Left renal pelvis (tissue), 4 donors: ENCODE measurements at places on chromosomes 2 and 18. TPM values are rescaled to one million over a fixed set of nuclear protein-coding genes. Genes with fewer than 3 reads are reported as not detected.

GRCh38 chr18:27983780-27984179 lies 193.2 kb downstream of the CDH2 start:
- DNase-seq: no peak

DNA sequence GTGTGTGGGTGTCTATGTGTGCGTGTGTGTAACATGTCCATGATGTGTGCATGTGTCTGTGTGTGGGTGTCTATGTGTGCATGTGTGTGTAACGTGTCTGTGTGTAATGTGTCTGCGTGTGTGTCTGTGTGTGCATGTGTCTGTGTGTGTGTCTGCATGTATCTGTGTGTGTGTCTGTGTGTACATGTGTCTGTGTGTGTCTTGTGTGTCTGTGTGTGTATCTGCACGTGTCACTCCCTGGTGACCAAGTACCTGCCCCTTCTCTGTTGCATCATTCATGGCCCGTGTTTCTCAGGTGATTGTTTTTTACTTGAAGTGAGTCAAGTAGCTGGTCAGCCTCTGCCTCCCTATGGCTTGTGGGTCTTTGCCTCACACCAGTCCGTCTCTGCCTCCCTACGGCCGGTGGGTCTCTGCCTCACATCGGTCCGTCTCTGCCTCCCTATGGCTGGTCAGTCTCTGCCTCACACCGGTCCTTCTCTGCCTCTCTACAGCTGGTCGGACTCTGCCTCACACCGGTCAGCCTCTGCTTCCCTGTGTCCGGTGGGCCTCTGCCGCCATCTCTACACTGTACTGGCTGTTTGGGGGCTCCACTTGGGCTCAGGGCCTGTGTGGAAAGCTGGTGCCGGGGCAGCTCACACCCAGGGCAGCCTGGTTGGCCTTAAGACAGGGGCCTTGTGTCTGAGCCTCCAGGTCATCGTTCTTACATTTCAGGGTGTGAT lies 31.6 kb downstream of the KCNG2 start:
- no peak for DNase-seq

EGR4 gene
- 0.15 TPM for polyA plus RNA-seq

DNA sequence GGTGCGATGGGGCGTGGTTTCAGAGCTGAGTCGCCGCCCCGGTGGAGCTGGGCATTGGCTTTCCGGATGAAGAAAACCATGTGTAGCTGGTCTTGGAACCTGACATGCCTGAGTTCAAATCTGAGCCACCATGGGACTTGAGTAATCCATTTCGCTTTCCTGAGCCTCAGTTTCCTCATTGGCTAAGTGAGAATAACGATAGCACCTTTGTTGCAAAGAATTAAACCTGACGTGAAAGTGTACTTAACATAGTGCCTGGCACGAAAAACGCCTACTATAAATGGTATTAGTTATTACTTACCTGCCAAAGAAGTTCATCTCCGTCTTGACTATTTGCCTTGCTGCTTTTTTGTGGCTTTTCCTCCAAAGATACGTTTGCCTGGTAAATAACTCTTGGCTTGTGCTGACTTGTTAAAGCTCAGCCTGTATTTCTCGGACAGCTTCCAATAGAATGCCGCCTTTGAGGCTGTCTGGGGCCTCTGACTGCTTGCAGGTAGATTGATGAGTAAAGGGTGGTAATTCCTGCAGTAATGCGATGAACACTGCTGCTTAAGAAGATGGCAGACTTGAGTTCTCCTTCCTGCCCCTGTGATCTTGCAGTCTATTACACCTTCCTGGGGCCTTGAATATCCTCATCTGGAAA lies 1.3 kb downstream of the CDCA7 start:
- DNase-seq: no peak

- no peak for DNase-seq
Observed at GRCh38 chr2:29613067-29613466, 308.3 kb downstream of the ALK start.

UGT1A3 gene
- not detected for polyA plus RNA-seq

- no peak for DNase-seq
Observed at GRCh38 chr18:45715212-45715780, 8.7 kb upstream of the SLC14A1 start.

VWA3B gene
- 0.94 TPM for polyA plus RNA-seq

- DNase-seq: no peak
Observed at GRCh38 chr18:63198868-63199742, 120.5 kb downstream of the BCL2 start.

INSIG2 gene
- polyA plus RNA-seq: 27.2 TPM
